ENCODE measurements at places on chromosomes 5 and 9.

DNA sequence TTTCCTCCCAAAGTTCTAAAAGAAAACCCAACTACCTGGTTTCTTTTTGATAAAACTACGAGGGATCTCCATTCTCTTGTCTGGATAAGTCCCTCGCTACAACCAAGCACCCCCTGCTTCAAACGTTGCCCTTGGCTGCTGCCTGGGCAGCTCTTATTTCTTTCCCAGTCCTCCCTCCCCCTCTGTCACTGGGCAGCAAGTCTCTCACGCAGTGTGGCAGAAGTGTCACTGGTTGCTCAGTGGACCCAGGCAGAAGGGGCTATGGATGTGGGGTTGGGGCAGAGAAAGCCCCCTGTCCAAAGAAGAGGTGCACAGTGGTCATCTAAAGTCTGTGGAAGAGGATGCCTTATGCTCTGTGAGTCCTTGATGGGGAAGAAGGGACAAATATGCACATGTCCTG, 7.2 kb upstream of the SMIM32 start:
- DNase-seq: no peak

DNA sequence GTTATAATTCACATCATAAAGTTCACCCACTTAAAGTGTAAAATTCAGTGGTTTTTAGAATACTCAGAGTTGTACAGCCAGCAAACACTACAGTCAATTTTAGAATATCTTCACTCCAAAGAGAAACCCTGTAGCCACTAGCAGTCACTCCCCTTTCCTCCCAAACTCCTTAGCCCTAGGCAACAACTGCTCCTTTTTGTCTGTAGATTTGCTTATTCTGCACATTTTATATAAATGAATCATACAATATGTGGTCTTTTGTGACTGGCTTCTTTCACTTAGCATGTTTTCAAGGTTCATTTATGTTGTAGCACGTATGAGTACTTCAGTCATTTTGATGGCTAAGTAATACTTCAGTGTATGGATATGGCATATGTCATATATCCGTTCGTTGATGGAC, 38.7 kb downstream of the TGFBR1 start:
- DNase-seq: no peak

- DNase-seq: peak; percentile 90
Measured at GRCh38 chr9:71285191-71285656, 163.8 kb upstream of the TRPM3 start.

GRCh38 chr9:106615118-106615889, 247.7 kb upstream of the ZNF462 start:
- DNase-seq: no peak

GRCh38 chr5:121915765-121916164, 46.0 kb upstream of the SRFBP1 start:
- DNase-seq: no peak

DNA sequence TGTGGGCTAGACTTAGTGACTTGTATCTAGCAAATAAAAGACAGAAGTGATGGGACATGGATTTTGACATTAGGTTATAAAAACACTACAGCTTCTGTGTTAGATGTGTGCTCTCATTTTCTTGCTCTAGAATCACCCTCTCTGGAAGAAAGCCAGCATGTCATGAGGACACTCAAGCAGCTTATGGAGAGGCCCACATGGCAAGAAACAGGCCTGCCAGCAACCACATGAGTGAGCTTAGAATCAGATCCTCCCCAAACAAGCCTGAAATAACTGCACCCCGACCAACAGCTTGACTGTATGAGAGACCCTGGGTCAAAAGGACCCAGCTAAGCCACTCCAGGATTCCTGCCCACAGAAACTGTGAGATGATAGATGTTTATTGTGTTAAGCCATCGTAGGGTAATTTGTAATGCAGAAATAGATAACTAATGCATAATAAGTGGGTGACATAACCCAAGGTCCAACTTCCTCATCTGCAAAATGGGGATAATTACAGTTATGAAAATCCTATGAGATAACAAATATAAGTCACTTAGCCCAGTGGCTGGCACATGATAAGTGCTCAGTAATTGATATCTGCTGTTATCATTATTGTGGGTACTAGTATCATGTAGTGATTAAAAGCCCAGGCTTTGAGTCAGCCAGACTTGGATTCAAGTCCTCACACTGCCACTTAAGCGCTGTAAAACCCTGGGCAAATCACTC, 86.5 kb downstream of the KLHL3 start:
- DNase-seq: peak; percentile 75

DNA sequence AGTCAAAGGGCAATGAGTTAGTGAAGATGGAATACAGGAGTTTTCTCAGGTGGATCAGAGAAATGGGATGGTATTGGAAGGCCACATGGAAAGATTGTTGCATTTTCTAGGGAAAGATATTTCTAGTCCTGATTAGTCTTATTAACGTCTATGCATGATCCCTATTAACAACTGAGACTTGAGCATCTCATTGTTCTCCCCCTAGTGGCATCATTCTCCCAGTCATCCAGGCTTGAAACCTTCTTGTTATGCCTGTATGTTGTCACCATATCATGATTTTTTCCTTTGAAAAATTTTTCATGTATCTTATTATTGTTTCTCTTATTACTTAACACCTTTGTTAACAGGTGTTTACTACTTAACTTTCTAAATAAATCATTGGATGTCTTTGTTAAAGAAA, 34.4 kb downstream of the KIF2A start:
- peak; percentile 70 for DNase-seq

GRCh38 chr5:108953940-108954339, 206.2 kb downstream of the FER start:
- DNase-seq: no peak

DNA sequence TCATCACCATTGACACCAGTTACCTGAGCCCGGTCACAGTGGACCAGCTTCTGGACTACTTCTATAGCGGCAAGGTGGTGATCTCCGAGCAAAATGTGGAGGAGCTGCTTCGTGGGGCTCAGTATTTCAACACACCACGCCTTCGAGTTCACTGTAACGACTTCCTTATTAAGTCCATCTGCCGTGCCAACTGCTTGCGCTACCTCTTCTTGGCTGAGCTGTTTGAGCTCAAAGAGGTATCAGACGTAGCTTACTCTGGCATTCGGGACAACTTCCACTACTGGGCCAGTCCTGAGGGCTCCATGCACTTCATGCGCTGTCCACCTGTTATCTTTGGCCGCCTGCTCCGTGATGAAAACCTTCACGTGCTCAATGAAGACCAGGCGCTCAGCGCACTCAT, 520 bp downstream of the CCIN start:
- DNase-seq: no peak

GRCh38 chr9:33291901-33292300, 1.6 kb downstream of the NFX1 start:
- no peak for DNase-seq

- no peak for DNase-seq
Measured at GRCh38 chr5:134547066-134547465, 21.6 kb downstream of the JADE2 start.

DNA sequence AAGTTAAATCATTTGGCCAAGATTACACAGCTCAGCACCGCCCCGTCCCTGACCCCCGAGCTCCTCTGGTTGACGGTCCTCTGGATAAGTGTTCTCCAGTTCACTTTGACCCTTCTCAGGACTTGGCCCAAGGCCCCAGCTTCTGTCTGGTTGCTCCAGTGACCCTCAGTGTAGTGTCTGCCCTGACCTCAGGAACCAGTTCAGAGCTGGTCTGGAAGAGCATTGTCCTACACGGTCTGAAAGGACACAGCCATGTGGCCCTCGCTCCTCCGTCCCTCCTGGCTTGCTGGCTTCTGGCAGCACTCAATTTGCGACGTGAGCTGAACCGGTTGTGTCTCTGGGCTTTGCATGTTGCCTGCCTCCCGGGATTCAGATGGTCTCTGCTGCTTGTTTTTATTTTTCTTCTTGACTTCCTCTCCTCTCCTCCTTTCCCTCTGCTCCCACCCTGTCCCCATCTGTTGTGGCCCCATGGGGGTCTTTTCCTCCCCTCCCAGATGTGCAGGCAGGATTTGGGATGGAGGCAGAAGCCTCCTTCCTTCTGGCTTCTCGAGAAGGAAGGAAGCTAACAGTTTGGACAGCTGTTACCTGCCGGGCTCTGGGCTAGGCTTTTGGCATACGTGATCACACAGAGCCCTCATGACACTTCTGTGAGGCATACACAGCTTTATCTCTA, 72.0 kb downstream of the PPARGC1B start:
- no peak for DNase-seq

- DNase-seq: no peak
Measured at GRCh38 chr9:87569518-87569917, 71.9 kb downstream of the DAPK1 start.

GRCh38 chr5:57338068-57338867, 144.3 kb downstream of the ACTBL2 start:
- DNase-seq: no peak

DNA sequence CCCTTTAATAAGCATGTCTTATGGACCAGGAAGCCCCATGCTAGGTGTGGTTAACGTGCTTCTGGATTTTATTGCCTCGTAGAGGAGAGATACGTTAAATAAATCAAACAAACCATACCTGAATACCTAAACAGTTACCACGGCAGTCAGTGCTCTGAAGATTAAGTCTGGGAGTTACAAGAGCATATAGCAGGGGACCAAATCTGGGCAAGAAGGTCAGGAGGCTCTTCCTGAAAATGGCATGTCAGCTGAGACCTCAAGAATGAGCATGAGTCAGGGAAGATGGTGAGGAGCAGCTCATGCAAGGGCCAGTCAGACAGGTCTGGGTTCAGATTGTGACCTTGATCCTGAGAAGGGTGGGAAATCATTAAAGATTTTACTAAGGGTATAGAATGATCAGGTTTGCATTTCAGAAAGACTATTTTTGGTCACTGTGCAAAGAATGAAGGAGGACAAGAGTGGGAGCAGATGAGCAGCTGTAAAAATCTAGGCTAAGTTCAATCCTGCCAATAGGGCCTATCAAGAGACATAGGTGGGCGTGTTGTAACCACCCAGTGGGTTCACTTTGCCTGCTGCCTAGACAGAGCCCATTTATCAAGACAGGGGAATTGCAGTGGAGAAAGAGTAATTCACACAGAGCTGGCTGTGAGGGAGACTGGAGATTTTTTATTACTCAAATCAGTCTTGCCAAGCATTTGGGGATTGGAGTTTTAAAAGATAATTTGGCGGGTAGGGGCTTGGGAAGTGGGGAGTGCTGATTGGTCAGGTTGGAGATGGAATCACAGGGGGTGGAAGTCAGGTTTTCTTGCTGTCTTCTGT, 4.8 kb upstream of the ZNF366 start:
- DNase-seq: no peak

DNA sequence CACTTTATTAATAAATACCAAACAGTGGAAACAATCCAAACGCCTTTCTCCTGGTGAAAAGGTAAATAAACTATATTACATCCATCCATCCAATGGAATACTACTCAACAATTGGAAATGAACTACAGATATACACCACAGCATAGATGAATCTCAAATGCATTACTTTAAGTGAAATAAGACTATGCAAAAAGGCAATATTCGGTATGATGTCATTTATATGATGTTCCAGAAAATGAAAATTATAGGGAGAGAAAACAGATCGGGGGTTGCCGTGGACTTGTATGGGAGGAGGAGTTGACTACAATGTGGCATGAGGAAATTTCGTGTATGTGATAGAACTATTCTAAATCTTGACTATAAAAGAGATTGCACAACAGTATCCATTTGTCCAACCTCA, 27.5 kb upstream of the SLIT3 start:
- no peak for DNase-seq

DNA sequence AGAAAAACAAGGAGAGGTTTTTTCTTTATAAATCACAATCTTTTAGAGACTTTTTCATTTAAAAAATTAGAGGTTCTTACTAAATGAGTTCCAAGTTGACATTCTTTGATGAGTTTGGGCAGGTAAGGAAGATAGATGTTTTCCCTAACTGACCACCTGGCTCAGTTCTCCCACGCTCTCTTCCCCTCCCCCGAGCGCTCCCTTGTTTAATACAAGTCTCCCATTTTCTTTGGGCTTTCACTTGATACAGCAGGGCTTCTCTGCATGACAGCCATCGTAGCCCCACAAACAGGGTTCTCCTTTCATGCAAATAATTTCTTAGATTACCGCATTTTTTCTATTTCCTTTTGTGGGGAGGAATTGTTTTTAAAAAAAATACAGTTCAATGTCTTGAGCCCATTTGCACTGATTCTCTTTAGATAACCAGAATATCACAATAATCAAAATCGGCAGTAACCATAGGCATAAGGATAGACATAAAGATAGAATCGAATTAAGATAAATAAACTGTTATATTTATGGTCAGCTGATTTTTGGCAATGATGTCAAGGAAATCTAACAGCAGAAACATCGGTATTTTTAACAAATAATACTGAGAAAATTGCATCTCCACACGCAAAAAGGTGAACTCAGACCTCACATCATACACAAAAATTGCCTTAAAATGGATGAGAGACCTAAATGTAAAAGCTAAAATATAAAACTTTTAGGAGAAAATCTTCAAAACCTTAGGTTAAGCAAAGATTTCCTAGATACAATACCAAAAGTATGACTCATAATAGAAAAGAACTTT, 325.4 kb downstream of the PIK3R1 start:
- DNase-seq: no peak

DNA sequence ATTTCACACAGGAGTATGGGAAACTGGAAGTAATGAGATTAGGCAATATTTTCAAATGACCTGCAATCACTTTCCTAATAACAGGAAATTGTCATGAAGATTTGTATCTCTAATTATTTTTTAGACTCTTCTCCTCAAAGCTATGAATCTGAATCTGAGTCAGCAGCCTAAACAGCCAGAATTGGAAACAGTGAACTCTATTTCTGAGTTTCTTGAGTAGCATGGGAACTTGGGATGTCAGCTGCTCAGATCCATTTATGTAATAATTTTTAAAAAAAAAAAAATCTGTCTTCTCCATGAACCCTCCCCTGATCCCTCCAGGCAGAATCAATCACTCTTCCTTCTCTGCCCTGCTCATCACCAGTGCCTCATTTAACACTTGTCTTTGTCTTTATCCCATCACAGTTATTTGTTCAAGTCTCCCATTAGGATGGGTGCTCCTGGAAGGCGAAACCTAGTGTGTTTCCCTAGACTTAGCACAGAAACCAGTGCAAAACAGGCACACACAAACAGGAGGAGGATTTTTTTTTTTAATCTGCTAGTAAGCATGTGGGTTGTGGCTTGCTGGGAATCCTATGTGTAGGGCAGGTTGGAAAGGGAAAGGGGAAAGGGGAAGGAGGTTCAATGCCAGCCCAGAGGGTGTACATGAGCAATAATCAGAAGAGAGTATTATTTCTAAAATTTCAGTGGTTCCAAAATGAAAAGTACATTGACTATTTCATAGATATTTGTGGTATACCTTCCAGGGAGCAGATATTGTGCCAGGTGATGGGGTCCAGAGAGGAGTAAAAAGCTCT, 186.8 kb downstream of the TTLL11 start:
- no peak for DNase-seq

DNA sequence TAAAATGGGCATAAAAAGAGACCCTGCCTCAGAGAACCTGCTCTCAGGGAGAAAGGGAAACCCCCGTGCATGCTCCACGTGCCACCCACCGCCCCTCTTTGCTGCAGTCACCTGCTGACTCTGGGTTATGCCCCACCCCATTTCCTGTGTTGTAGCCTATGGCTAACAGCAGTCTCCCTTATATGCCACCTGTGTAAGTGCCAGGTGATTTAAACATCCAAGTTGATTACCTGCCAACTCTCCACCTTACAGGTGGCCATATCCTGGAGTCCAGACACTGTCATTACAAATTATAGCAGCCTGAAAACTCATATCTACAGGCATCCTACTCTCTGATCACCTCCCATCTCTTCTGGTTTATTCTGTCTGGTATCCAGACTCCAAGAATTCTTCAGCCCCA, 242.6 kb downstream of the HSPA4 start:
- no peak for DNase-seq
